ENCODE measurements at places on chromosomes 12 and 14.

- no peak for DNase-seq
These were observed 49.8 kb downstream of the RIN3 start for GRCh38 chr14:92563359-92563758.

- DNase-seq = no peak
These were observed 57.5 kb downstream of the FRS2 start for GRCh38 chr12:69527506-69528272.

DNA sequence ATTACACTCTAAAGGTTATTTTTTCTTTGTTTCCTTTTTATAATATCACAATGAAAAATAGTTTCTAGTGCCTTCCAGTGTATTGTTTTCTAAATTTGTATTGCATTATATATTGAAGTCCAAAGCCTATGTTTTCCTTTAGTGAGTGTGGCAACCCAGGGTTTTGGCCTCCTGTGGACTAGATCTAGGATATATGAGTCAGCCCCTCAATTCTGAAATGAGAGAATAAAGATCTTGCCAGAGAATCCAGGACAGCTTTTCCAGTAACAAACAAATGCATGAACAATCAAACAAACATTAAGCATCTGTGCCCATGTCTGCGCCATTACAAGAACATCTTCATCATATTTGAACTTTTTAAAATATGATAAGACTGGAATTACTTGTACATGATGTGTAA is 70.7 kb upstream of the SSTR1 start:
- DNase-seq = no peak

GRCh38 chr14:54535126-54535525 is 25.4 kb downstream of the CGRRF1 start:
- DNase-seq = no peak

DNA sequence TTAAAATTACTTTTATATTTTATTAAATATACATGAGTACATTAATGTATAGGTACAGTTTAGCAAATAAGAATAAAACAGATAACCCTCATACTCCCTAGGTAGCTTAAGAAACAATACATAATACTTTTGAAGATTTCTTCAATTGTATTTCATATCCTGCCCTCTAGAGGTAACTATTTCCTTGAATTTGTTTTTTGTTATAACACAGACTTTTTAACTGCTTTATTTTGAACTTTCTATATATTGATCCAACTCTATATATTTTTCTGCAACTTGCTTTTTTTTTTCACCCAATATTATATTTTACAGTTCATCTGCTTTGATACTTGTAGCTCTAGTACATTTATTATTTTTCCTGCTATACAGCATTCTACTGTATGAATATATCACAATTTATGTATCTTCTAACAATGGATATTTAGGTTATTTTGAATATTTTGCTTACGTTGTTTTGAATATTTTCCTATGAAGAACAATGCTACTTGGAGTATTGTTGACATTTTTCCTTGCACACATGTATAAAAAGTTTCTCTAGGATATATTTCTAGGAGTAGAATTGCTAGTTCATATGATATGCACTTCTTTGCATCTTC is 72.8 kb upstream of the ABCD2 start:
- DNase-seq = no peak
